ENCODE measurements at places on chromosomes 1 and 21. TPM values are rescaled to one million over a fixed set of nuclear protein-coding genes. Genes with fewer than 3 reads are reported as not detected.

- peak; percentile 49 for DNase-seq
Measured at GRCh38 chr21:45013260-45013841, 61.0 kb upstream of the ADARB1 start.

DNA sequence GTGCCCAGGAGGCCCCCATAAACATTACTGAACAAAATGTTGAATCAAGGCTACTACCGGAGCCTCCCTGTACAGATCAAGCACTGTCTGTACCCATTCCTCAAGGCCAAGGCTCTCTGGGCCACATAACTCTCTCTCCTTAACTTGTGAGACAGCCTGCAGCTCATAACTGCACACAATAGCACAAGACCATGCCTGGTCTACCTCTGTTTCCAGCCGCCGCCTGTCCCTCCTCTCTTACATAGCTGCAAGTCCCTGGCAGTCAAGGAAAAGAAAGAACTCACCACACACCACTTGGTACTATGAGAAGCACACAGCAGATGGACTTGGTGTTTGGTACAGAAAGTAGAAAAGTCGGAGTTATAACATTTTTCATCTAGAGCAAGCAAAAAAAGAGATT, 91.1 kb downstream of the SSBP3 start:
- DNase-seq = no peak

DNA sequence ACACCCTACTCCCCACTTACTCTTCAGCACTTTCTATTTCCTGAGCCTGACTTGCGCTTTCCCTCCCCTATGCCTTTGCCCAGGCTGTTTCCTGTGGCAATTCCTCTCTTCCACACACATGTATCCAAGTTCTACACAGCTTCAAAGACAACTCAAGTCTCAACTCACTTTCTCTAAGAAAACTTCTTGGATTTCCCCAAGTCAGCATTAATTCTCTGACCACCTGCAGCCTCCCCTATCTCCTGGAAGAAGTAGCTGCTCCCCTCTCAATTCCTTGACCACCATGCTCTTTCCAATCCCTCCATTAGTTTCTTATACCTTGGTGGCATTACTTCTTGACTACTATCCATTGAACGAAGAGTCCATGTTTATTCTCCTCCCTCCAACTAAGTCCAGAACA, 42.8 kb downstream of the NMNAT2 start:
- DNase-seq = no peak

DNA sequence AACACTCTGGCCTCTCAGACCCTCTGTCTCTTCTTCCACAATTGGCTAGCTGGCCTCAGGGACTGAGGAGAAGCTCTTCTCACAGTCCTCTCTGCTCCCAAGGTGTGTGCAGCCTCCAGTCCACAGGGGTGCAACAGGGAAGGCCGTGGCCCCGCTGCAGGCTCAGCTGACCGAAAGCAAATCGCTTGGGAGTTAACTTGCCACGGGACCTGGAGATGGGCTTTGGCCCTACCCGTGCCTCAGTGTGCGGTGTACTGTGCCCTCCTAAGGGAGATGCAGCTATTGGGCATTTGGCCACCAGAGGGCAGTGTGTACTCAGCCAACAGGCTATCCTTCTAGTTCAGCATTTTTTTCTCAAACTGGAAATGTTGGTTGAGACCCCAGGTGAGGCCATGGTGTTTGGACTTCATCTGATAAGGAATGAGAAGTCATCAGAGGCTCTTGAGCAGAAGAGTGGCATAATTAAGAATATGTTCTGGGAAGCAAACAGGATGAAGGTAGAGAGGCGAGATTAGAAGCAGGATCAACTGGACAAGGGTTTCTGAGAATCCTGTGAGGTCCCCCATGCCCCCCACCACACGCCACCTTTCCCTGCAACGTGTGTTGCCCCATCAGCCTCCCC, 42.5 kb upstream of the TMEM125 start:
- DNase-seq = peak; percentile 81

DNA sequence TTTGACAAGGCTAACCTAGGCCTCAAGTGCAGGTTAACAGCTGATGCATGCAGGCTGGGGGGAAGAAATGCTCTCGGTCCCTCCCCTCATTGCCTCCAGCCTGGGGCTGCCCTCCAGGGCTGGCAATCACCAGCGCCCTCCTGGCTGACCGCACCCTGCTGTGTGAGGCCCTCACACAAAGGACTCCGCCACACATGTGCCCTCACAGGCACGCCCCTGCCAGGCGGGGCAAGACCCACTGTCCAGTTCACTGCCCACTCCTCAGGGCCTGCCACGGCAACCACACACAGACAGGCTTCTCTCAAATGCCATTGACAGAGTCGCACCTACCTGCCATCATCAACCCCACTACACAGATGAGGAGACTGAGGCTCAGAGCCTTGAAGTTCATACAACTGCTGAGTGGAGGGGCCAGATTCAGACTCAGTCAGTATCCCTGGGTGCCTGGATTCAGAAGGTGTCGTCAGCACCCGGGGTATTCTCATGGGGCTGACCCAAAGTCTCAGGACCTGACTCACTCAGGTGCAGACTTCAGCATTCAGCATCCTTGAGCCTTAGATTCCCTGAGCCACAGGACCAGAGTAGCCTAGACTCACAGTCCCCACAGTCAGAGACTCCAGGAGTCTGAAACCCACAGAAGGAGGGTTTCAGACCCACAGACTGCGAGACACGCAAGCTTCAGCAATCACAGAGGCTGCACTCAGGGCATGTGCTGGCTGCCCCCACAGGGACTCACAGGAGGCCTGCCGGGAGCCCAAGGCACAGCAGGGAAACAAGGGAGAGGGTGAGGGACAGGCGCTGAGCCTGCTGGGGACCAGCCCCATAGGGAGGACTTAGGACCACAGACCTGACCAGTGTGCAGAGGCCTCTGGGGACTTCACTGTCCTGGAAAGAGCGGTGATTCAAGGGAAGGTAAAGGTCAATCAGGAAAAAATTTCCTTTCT, 458.0 kb downstream of the MATN1 start:
- no peak for DNase-seq

DNA sequence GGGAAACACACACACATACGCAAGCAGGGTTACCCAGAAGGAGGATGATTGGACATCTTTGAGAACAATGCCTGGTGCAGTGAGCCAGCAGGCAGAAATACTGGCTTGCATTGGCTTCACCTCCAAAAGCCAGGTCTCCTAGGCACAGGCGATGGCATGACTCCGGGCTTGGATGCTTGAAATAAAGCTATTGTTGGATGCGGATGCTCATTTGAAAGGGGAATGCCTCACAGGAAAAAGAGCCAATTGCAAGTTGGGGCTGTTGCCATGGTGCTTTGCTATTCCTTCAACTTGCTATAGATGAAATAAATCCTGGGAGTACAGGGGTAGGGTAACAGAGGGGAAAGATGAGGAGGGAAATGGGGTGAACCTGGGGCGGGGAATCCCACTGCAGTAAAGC, 180.7 kb upstream of the SGIP1 start:
- DNase-seq = no peak

GRCh38 chr1:84853741-84854721, 39.0 kb downstream of the LPAR3 start:
- DNase-seq = peak; percentile 94

DNA sequence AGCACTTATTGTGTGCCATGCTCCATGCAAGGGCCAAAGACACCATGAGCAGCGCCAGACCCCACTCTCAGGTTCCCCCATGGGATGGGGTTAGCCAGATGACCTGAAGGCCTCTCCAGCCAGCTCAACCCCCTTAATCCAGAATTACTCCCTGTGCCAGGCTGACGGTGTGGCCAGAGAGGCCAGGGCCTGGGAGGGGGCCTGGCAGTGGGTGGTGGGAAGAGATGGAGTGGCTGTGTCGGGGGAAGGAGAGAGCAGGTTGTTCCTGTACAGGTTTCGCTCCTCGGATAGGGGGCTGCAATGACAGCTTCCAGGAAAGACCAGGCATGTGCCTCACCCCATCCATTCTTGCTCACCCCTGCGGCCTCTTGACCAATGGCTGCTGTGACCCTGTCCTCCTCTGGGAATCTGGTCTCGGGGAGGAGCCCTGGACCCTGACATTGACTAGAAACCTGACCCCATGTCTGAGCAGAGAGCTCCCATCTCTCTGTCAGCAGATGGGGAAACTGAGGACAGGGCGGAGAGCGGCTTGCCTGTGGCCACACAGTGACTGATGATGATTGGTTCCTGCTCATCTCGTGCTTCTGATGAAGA, 345.3 kb downstream of the MATN1 start:
- DNase-seq = no peak

DNA sequence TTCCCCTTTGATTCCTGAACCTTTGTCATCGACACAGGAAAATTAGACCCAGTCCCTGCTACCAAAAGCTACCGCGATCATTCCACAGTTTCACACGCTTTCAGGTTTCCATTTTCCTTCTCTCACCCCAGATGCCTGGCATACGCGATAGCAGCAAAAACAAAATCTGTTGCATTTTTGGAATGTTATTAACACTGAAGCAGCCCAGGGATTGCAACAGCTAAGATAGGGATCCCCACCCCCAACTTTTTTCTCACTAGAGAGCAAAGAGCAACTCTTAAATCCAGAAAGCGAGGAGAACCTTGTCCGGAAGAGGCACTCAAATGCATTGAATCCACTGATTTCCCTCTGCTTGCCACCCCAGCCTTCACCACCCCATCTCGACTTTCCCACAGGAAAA, 8.9 kb downstream of the OVAAL start:
- DNase-seq = no peak

- DNase-seq = no peak
Measured at GRCh38 chr1:39711966-39712340, 20.7 kb upstream of the HPCAL4 start.

DNA sequence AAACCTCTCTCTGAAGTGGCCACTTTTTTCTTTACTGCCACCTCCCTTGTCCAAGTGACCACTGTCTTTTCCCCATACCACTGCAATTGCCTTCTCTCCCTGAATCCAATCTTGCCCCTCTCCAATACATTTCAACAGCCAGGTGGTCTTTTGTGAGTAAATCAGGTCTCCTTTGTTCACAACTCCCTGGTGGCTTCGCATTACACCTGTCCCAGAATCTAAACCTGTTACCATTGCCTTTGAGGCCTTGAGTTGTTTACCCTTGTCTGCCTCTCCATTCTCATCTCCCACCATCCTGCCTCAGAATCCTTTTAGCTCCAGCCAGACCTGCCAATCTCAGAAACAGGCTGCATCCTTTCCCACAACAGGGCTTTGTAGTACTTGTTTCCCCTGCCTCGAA, 21.8 kb upstream of the DYNLT5 start:
- DNase-seq = no peak

- DNase-seq = peak; percentile 64
Measured at GRCh38 chr1:59025201-59025600, 241.4 kb upstream of the JUN start.

DNA sequence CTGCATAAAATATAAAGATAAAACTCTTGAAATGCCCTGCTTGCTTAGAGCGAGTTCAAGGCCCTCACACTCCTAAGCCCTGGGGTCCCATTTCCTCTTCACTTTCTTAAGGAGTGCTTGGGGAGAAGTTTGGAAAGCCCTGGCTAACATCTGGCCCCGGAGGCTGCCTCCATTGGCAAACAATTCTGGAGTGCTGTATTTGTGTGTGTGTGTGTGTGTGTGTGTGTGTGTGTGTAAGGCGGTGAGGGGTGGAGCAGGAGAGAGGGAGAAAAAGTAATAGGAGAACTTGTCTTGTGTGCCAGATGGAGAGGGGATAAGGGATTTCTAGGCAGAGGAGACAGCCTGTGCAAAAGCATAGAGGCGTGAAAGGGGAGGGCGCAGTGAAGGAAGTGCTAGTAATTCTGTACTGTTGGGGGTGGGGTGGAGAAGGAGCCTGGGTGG, 578 bp upstream of the TRIM62 start:
- no peak for DNase-seq

- no peak for DNase-seq
Measured at GRCh38 chr1:227903061-227903521, 44.6 kb downstream of the WNT9A start.

GRCh38 chr1:219324629-219325367, 151.1 kb downstream of the LYPLAL1 start:
- DNase-seq = peak; percentile 89

DNA sequence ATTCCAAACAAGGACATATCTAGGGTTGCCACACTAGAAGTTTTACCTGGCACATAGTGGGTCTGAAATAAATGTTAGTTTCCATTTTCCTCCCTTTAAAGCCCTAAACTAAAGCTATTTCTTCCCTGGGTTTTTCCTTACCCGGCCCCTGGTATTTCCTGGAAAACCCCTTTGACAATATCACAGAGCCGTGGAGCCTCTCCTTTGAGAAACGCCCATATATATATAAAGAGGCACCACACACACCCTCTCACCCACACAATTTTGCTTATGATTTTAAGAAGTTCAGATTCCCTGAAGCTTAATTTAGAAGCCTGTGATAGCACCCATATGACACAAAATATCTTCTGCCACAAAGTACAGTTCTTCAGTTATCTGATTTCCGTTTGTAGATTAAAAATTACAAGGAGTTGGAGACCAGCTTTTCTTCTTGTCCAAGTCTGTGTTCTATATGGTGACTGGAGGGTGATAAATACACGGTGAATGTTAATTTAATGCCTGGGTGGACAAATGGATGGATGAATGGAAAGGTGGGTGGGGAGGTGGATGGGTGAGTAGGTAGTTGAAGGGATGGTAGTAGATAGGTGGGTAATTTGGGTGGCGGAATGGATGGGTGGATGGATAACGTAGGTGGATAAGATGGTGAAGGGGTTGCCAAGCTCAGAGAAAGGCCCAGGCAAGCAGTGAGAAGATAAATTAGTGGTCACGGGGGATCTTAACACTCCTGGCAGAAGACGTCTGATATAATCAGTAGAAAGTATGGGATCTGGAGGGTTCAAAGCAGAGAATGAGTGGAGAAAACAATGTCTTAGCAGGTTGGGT, 154.4 kb upstream of the FGGY start:
- DNase-seq = peak; percentile 27

GRCh38 chr1:65971547-65971946, 178.9 kb downstream of the PDE4B start:
- DNase-seq = no peak

- no peak for DNase-seq
Measured at GRCh38 chr21:36463991-36464390, 15.9 kb downstream of the CLDN14 start.

DNA sequence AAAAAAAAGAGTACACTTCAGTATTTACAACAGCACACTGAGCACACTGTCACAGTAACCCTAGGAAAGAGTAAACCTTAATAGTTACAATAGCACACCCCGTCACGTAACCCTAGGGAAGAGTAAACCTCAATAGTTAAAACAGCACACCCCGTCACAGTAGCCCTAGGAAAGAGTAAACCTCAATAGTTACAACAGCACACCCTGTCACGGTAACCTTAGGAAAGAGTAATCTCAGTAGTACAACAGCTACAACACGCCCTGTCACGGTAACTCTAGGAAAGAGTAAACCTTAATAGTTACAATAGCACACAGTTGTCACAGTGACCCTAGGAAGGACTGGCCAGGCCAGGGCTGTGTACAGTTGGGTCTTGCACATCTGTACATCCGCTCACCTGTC, 3.0 kb downstream of the CDK11A start:
- DNase-seq = no peak

The TNFRSF25 gene
- total RNA-seq = 2.0 TPM

The IL10 gene
- total RNA-seq = not detected

The LEFTY2 gene
- not detected for total RNA-seq

The S100A3 gene
- 9.0 TPM for total RNA-seq

The CPLANE2 gene
- 21.4 TPM for total RNA-seq

The KRTAP19-3 gene
- total RNA-seq = not detected

The GLIS1 gene
- total RNA-seq = 4.7 TPM

The SLC30A7 gene
- 70.4 TPM for total RNA-seq
